Right atrium auricular region (tissue), 2 donors: ENCODE measurements at places on chromosomes 3 and 15.

- no peak for DNase-seq
These were observed 121.3 kb downstream of the RPLP1 start for GRCh38 chr15:69573815-69574475.

DNA sequence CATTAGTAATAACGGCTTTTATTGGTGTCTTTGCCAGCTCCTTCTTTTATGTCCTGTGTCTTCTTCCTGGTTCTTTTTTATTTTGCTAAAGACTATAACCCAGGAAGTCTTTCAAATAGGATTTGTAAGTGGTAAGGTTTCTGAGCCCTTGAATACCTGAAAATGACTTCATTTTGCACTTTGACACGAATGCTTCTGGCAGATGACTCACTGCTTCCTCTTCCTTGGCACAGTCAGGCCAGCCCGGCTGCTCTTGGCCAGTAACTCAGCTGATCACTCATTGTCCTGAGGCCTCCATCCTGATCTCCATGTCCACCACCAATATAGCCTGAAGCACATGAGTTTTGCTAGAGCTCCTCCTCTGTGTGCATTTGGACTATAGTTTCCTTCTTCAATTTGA is 48.7 kb upstream of the NR2E3 start:
- DNase-seq = no peak

DNA sequence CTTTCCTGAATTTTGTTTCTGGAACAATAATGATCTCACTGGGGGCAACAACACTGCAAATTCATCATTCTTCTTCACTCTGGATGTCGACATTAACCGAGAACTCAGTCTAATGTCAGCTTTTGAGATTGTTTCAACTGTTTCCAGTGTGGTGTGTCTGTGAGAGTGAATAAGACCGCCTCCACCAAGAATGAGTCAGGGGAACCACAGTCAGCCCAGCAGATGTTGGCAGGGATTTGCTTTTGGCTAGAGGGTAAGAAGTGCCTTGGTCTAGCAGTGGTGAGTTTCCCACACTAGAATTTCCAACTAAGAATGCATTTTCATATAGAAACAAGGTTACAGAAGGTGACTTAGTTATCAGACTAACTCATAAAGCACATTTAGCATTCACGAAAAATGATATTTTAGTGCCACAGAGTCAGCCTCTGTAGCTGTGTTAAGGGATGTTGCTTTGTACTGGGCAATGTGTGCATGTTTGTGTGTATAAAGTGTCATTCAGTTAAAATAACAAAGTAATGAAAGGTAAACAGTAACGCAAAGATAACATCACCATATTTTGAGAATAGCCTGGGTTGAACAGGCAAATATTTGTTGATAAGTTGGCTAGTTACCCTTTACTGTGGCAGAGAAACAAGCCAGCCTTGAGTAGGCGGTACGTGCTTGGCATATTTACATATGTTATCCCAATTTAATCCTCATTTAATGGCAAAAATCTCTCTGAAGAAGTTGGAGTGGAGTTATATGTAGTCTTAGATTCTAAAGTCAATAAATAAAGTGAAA is 33.8 kb downstream of the DRD3 start:
- DNase-seq = no peak

DNA sequence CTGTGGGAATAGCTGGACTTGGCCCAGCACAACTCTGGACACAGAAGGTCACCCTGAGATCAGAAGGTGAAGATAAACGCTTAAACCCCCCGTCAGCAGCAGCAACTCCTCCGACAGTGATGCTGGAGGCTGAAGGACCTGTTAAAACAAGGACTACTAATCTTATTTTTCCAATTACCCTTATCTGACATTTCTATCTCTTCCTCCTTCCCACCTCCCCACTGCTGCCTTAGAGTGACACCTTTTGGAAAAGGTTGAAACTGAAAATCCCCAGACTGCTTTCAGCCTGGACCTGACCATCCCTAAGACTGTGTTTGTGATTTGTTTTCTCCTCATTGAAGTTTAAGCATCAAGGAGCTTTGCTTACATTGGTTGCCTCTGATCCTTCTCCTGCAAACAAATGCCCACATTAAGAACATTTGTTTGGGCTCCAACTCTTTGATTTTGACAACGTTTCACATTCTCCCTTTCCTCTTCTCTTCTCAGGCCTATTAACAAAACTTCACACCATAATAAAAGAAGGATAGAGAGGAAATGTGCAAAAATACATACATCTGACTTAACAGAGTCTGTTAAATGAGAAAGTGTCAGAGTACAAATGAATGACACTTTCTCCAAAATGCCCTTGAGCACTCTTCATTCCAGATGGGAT is 410.6 kb upstream of the WNT5A start:
- DNase-seq = no peak

GRCh38 chr3:33681667-33682066 is 36.4 kb downstream of the CLASP2 start:
- DNase-seq = no peak

GRCh38 chr3:155360281-155360680 is 66.8 kb upstream of the STRIT1 start:
- DNase-seq = no peak

DNA sequence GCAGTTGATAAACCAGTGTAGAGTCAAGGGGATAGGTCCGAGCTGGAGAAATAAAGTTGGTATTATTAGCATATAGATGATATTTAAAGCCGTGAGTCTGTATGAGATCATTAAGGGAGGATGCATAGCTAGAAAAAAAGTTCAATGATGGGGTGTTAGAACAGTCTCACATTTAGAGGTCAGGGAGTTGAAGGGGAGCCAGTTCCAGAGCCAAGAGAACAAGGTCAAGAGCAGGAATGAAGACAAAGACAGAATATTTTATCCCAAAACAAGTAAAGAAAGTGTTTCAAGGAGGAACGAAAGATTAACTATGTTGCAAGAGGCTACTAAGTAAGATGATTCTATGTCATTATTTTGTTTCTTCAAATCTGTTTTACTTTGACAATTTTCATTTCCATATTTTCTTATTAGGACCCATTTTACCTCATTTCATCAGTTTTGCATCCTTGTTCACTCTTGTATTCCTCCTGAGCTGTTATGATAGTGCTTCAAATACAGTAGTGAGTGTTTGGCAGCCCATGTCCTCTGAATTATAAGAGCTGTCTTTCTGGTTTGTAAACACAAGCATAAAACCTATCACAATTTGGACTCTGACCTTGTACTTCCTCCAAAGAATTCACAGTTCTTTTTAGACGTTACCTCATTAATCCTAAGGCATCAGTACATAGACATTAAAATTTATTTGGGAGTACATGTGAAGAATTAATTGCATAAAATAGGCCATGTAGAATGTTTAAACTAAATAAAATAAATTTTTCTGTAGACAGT is 695.7 kb upstream of the NECTIN3 start:
- no peak for DNase-seq

DNA sequence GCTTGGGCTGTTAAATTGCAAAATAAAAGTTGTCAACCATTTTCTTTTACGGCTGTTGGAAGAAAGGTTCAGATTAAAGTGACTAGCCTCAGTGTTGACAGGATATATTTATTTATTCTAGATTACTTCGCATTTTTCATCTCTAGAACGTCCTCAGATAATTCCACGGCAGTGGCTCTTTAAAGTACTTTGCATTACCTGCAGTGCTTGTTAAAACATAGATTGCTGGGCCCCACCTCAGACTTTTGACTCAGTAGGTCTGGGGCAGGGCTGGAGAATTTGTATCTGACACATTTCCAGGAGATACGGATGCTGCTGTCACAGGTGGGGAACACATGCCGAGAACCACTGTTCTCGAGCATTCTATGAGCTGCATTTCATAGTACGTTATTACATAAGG is 292.7 kb downstream of the EDEM1 start:
- DNase-seq = no peak
